HS-27A (cell line): ENCODE measurements at places on chromosomes 5 and 9.
A peak's percentile ranks its signal among the peaks of the same experiment; 100 is the strongest.

DNA sequence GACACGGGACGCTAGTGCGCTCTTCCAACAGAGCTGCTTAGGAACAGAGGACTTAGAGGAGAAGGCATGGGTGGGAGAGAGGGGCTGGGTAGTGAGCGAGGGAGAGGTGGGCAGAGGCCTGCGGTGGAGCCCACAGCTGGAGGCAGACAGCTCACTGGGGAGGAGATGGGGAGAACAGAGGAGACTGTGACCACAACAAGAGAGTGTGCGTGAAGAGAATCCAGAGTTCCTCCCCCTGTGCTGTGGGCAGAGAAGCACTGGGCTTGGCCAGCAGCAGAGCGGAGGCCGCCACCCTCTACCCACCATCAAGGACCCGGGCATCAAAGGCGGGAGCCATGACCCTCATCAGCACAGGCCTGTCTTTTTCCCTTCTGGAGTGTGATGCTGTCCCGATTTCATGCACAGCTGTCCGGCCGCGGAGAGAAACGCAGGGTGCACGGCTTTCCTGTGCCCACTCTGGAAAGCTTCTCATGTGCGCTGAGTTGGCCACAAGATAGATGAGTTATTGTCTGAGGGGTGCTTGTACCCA lies 228.3 kb upstream of the IRX4 start:
- no peak for DNase-seq

- DNase-seq: no peak
Measured at GRCh38 chr5:128455841-128456361, 82.1 kb downstream of the FBN2 start.

GRCh38 chr5:132309679-132310078 lies 15.5 kb downstream of the SLC22A4 start:
- no peak for DNase-seq

DNA sequence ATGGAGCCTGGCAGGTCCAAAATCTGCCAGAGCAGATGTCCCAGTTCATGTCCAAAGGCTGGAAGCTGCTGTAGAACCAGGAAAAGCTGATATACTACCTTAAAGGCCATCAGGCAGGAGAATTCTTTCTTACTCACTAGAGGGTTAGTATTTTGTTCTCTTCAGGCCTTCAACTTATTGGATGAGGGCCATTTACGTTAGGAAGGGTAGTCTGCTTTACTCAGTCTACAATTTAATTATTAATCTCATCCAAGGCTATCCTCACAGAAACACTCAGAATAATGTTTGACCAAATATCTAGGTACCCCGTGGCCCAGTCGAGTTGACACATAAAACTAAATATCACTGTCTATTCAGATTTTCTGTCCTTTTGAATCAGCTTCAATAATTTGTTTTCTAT lies 437.4 kb downstream of the TLE4 start:
- no peak for DNase-seq

GRCh38 chr5:72326306-72326649 lies 6.1 kb downstream of the PTCD2 start:
- DNase-seq: no peak

DNA sequence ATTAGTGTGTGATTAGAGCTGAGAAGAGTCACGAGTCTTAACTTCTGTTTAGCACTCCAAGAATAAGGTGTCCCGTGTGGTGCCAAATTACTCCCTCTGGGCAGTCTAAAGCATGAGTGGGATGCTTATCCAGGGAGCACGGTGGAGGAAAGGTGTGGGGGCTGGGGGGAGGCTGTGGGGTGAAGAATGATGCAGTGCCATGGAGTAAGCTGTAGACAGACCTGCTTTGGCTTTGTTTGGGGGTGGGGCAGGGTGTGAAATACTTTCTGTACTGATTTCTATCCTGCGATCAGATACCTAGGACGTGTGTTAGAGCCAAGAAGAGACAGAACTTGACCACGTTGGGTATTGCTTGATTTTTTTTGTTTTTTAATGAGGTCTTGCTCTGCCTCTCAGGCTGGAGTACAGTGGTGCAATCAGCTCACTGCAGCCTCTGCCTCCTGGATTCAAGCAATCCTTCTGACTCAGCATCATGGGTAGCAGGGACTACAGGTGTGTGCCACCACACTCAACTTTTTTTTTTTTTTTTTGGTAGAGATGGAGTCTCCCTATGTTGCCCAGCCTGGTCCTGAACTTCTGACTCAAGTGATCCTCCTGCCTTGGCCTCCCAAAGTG lies 232.8 kb downstream of the MAN2A1 start:
- no peak for DNase-seq

GRCh38 chr9:114691956-114692295 lies 9.9 kb upstream of the TEX48 start:
- DNase-seq: no peak

- DNase-seq: no peak
Measured at GRCh38 chr5:113663879-113664541, 150.5 kb downstream of the YTHDC2 start.

GRCh38 chr9:8821910-8822666 lies 1022.5 kb upstream of the DMAC1 start:
- DNase-seq: no peak

GRCh38 chr5:34736445-34737115 lies 80.5 kb downstream of the RAI14 start:
- no peak for DNase-seq

DNA sequence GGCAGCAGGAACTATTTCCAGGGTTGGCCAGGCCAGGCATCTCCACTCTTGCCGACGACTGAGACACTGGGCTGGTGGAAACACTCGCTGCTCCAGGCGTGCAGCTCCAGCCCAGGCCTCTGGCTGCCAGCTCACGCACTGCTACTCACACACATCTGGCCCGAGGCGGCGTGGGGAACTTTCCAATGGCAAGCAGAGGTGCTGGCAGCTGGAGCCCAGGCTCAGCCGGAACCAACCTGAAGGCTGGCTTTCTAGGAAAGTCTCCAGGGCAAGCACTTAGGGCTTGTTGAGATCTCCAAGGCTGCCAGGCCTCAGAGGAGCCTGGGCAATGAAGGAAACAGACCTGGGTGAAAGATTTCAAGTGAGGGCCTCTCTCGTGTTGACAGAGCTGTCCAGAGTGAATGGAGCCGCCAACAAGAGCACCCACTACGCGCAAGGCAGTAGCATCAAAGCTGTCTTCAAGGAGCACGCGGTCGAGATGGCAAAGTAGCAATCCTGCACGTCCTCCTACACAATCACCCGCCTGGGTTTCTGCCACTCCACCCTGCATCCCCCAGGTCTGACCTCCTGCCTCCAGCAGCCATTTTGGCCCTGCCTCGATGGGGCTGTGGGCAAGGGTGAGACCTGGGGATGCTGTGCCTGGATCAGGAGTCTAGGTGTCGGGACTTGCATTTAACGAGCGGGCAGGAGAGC lies 14.4 kb downstream of the SH3PXD2B start:
- no peak for DNase-seq

GRCh38 chr5:1468629-1469527 lies 23.6 kb upstream of the SLC6A3 start:
- no peak for DNase-seq

- no peak for DNase-seq
Measured at GRCh38 chr9:15696979-15697378, 144.1 kb downstream of the CCDC171 start.

GRCh38 chr9:93635186-93636107 lies 59.1 kb downstream of the PHF2 start:
- DNase-seq: no peak

GRCh38 chr5:37955748-37956147 lies 115.9 kb upstream of the GDNF start:
- no peak for DNase-seq

DNA sequence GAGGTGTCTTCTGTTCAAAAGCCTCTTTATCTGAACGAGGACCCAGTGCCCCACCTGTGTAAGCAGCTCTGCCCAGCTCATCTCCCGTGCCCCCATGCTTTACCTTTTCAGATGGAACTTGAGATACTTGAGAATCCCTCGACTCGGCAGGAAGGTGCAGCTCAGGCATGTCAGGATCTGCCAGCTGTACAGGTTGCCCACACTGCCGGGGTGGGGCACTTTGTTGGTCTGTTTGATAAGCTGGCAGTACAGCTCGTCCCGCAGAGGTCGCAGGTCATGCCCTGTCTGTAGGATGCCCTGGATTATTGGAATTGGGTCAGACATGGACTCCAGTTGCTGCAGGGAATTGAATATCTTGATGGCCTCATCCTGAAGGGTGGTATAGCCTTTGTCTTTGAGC lies 58.0 kb upstream of the RETREG1 start:
- no peak for DNase-seq

DNA sequence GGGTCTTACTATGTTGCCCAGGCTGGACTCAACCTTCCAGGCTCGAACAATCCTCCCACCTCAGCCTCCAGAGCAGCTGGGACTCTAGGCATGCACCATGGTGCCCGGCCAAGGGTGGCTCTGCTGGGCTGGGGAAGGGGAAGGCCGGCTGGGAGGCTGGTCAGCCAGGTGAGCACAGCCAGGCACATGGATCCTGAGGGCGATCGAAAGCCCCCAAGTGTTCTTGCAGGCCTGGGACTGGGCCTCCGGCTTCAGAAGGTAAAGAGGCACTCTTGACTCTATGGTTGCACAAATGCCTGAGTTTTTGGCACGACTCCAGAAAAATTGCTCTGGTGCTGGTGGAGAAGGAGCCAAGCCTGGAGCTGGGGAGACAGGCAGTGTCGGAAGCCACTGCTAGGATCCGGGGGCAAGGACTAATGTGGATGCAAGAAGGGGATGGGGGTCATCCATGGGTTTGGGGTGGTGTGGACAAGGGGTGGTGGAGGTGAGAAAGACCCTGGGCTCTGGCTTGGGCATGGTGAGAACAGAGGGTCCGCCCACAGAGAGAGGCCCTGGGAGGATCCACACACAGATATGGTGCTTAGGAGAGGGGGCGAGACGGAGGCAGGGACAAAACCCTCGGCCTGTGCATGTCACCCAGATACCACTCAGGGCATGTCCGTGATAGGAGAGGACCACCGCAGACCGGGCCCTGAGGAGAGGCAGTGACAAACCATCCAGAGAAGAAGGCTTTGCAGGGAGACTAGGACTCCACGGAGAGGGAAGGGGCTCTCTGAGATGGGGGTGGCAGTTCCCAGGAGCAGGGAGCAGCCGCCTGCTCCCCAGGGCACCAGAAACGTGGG lies 51.1 kb upstream of the COL5A1 start:
- DNase-seq: no peak

DNA sequence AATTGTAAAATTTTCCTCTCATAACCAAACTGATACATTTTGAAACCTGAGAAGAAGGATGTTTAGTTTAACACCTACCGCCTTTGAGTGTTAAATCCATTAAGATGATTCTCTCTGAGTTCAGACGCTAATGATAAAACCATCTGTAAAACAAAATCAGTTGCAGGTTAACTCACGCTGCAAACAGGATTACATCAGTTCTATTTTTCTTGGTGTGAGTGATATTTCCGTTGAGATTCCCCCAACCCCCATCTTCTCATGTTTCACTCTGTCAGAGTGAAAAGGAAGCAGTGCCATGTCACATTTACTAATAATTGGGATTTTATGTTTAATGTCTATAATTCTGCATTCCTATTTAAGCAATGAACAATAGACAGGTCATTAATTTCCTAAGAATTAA lies 146.5 kb downstream of the FANCC start:
- peak; percentile 29 for DNase-seq

DNA sequence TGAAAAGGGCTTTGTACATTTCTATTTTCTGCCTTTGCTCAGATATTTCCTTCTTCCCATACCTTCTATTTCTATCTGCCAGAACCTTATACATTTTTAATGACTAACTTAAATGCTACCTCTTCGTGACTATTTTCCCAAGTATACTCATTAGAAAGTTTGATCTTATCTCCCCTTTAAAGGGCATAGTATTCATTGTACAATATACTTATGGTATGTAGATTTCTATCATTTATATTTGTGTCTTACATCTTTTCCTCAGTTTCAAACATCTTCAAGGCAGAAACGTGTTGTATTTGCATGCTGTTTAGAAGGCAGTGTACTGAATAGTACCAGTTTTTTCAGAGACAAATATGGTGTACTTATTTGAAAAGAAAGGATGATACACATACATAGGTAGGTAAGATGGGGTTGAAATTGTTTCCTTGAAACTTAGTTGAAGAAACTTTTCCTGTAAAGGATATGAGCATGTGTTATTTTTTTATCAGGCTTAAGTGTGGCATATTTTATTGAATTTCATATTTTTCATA lies 518.1 kb upstream of the NUDT12 start:
- no peak for DNase-seq

GRCh38 chr5:145982572-145983318 lies 46.4 kb downstream of the SH3RF2 start:
- DNase-seq: no peak

DNA sequence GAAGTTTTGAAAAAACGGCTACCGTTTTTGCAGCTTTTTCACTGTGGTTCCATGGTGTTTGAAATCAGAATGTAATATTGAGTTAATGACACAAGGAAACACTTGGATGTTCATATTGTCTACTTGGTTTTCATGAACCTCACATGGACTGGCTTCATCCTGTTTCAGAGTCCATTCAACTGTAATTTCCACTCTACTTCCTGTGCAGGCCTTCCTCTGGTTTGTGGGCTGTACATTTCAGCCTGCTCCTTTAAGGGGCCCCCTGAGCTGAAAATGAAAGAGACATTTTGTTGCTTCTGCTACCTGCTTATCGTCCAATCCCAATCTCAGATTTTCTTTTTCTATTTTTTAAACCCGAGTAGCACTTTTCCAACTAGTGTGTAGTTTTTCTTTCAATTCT lies 41.8 kb upstream of the CDKN2B start:
- DNase-seq: no peak

DNA sequence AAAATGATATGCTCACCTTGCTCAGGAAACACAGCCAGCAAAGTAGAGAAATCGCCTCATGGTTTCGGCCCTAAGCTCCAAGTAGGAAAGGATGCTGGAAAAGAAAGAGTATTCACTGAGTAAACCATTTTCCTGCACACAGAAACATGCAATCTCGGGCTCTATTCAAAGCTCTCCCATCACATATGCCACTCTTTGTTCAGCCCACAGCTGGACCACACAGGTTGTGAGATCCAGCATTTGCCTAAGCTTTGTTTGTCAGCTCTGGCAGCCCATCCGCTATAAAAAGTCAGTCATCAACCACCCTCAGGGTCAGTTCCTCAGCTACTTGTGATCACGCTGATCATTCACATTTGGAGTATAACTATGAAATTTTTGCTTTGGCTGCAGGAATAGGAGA lies 96.5 kb upstream of the SMARCA2 start:
- no peak for DNase-seq

DNA sequence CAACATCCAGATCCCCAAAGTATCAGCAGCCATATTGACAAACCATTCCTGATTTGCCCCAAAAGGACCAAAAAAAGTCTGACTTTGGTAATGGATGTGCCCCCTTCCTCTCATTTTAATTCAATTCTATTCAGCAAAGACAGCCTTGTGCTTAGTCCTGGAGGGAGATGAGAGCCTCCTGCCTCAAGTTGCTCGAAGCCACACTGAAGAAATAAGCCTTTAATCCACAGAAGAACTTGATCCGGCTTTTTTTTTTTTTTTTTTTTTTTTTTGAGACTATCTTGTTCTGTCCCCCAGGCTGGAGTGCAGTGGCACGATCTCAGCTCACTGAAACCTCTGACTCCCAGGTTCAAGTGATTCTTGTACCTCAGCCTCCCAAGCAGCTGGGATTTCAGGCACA lies 8.4 kb upstream of the PAX5 start:
- no peak for DNase-seq
